ENCODE measurements at places on chromosomes 2 and 18. TPM values are rescaled to one million over a fixed set of nuclear protein-coding genes. Genes with fewer than 3 reads are reported as not detected.

DNA sequence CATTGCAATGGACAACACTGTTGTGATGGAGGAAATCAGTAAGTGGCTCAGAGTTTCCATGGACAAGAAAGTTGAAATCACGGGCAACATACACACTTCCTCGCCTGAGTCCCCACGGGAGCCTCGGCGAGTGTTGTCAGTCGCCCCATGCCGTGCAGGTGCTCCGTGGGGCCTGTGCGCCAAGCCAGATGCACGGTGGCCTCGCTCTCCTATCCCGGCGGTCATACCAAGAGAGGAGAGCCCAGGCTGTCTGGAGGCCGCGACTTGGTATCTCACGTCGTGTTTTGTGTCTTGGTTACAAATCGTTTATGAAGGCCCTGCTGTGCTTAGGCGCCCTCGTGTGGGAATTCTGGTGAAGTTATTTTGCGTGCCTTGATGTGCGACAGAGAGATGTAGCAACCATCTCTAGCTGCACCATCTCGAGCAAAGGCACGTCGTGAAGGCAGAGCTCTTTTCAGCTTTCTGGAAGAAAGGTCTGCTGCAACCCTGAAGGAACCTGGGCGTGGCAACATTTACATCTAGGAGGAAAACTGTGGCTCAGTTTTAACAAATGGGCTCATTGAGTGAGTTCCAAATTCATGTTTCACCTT, 21.8 kb downstream of the ATG4B start:
- peak; percentile 71 for DNase-seq

- DNase-seq: no peak
Observed at GRCh38 chr2:224063298-224063648, 24.2 kb upstream of the SERPINE2 start.

DNA sequence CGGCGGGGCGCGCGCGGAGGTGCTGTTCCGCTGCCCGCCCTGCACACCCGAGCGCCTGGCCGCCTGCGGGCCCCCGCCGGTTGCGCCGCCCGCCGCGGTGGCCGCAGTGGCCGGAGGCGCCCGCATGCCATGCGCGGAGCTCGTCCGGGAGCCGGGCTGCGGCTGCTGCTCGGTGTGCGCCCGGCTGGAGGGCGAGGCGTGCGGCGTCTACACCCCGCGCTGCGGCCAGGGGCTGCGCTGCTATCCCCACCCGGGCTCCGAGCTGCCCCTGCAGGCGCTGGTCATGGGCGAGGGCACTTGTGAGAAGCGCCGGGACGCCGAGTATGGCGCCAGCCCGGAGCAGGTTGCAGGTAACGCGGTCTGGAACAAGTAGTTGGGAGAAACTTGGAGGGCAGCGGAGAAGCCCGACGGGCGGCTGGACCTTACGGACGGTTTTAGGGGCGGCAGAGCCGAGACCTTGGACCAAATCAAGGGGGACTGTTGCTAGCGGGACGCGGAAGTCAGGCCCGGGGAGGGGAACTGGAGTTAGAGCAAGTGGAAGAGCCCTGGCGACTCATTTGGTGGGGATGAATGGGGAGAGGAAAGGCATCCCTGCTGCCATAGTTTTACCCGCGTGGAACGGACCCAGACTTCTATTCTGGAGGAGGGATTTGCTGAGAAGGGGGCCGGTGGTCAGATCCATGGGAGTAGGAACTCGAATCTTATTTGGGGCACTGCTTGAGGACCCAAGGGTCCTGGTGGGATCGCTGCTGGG, 573 bp downstream of the IGFBP2 start:
- peak; percentile 55 for DNase-seq

The SERPINB12 gene
- total RNA-seq: not detected

The C18orf32 gene
- 28.4 TPM for total RNA-seq

The ZEB2 gene
- 49.6 TPM for total RNA-seq

GRCh38 chr2:130354139-130354428, 1.8 kb upstream of the PTPN18 start:
- DNase-seq: no peak

- no peak for DNase-seq
Observed at GRCh38 chr18:68969027-68969426, 171.1 kb downstream of the CCDC102B start.

- DNase-seq: no peak
Observed at GRCh38 chr18:44885507-44885906, 204.8 kb downstream of the SETBP1 start.

DNA sequence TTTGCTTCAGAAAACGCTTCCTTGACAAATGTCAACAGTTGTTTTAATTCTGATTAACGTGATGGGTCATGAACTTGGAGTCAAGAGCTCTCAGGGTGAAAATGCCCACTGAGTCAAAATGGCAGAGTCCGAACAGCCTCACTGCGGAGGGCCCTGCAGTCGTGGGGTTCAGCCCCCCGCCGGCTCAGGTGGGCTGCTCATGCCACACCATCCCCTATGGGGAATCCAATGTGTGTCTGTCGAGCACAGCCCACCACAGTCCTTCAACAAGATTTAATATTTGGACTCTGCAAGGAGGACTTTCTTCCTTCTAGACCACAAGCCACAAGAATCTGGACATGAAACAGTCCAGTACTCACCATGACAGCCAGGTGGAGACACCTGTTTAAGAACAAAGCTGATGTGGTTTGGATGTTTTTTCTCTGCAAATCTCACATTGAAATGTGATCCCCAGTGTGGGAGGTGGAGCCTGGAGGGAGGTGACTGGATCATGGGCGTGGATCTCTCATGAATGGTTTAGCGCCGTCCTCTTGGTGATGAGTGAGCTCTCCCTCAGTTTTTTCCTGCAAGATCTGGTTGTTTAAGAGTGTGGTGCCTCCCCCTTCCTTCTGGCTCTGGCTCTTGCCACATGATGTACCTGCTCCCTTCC, 201.0 kb downstream of the NDUFA10 start:
- DNase-seq: no peak

DNA sequence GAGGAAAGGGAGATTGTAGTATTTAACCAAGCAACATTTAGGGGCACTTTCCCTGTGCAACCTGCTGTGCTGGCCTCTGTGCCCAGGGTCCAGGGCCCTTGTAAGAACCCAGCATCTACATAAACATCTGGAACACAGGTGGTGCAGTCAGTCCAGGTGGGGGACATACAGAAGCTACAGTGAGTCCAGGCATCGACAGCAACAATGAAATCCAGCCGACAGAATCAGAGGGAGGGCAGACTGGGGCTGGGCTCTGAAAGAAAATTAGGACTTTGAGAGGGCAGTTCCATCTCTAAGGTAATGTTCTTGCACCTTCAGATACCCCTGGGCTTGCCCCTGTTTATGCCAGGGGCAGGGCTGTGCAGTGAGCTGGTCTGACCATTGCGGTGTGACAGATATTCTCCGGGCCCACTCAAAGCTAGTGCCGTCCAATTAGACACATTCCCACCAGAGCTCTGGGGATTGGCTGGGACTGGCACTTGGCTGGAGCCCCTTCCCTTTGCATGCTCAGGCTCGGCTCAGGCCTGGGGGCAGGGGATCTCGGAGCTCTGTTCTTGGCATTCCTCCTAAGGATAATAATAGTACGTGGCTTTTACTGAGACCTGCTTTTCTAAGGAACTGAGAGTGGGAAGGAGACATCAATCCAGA, 5.4 kb downstream of the LBH start:
- DNase-seq: no peak

- no peak for DNase-seq
Observed at GRCh38 chr18:8901019-8901418, 195.7 kb downstream of the MTCL1 start.

The SAG gene
- not detected for total RNA-seq

The IL1RN gene
- total RNA-seq: not detected

The ACMSD gene
- total RNA-seq: not detected

DNA sequence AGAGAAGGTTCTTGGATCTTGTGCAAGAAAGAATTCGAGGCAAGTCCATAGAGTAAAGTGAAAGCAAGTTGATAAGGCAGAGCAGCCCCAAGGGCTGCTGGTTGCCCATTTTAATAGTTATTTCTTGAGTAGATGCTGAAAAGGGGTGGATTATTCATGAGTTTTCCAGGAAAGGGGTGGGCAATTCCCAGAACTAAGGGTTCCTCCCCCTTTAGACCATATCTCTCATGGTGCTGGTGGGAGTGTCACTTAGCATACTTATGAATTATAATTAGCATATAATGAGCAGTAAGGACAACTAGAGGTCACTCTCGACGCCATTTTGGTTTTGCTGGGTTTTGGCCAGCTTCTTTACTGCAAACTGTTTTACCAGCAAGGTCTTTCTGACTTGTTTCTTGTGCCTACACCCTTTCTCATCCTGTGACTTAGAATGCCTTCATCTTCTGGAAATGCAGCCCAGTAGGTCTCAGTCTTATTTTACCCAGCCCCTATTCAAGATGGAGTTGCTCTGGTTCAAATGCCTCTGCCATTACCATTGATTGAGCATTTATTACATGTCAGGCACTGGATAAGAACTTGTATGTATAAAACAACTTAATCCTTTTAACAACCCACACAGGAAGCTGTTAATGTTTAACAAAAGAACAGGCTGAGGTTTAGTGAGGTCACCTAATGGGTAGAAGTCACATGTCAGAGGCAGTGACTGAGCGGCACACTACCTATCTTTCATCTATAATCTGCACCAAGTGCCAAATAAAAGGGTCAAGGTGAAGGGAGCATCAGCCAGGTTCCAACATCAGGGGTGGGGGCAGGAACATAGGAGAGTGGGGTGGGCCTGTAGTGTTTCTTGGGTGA, 250.9 kb downstream of the ICOS start:
- no peak for DNase-seq

- no peak for DNase-seq
Observed at GRCh38 chr2:88227446-88227845, 57.3 kb downstream of the THNSL2 start.

DNA sequence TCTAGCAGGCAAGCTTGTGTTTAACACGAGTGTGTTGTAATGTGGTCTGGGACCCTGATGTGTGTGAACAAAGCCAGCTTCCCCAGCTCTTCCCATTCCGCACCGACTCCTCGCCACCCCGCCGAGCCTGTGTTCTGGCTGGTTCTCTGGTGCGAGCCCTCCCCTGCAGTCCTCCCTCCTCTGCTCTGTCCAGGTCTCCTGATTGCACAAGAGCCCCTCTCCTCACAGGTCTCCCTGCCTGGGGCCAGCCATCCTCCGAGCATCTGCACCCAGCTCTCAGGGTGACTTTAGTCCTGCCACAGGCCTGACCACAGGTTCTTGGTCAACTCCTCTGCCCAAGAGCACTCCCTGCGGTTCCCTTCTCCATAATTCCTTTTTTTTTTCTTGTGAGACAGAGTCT, 13.2 kb downstream of the SLC66A3 start:
- no peak for DNase-seq

DNA sequence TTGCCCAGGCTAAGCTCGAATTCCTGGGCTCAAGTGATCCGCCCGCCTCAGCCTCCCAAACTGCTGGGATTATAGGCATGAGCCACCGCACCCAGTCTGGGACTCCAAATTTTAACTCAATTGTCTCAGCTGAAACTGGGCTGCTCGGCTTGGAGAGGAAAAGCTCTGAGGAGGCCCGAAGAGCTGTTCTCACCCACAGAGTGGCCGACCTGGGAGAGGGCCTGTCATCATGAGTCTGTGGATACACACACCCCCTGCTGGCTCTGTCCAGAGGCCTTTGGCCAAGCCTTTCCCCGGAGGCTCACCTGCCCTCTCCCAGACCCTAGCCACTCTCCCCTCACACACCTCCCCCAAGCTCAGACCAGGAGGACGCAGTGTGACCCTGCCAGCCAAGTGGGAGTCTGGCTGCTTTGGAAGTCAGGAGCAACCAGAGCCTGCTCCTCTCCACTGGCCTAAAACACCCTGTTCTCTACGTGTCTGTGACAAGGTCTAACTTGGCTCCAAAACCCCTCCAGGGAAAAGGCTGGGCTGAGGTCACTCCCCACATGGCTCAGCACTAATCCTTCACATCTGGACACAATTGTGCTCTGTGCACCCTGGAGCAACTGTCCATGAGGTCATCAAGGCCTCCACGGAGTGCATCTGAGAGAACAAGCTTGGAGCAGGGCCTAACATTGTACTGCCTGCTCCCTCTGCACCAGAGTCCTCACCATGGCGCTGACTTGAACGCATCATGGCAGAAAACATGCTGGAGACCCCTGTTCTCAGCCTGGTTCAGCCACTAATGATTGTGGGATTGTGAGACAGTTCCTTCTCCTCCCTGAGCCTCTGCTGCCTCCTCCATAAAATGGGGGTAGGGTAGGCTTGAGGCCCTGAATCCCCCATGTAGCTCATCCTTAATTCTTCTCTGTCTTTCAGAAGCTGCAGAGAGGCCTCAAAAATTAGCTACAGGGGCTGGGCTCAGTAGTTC, 49.9 kb upstream of the RAB6C start:
- no peak for DNase-seq

GRCh38 chr2:206572725-206573124, 69.6 kb upstream of the FAM237A start:
- no peak for DNase-seq

The GPR39 gene
- total RNA-seq: 0.20 TPM

DNA sequence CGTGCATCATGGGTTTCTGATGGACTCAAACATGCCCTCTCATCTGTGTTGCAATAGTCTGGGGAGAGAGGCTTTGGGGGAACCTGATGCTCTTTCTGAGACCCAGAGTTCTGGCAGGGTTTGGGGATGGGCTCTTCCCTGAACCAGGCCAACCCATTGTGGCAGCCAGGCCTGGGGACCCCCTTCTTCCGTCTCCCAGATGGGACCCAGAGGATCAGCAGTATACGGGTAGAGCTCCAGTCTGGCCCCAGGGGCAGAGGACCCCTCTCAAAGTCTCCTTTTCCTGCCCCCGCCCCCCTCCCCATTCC, 333.7 kb downstream of the DYSF start:
- DNase-seq: no peak

The KIF1A gene
- not detected for total RNA-seq

The NT5C1B gene
- total RNA-seq: not detected

Measured in endothelial cell of umbilical vein (primary cell).